Cortex of kidney (tissue), 1 donor: ENCODE measurements at places on chromosomes 5 and 9.

DNA sequence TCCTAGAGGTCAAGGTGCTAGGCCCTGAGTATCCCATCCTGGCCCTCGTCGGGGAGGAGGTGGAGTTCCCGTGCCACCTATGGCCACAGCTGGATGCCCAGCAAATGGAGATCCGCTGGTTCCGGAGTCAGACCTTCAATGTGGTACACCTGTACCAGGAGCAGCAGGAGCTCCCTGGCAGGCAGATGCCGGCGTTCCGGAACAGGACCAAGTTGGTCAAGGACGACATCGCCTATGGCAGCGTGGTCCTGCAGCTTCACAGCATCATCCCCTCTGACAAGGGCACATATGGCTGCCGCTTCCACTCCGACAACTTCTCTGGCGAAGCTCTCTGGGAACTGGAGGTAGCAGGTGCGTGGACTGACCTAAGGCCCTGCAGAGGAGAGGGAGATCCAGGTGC, 7.9 kb downstream of the BTNL9 start:
- DNase-seq, result no peak

GRCh38 chr5:147180751-147181150, 54.1 kb upstream of the STK32A start:
- DNase-seq, result no peak

DNA sequence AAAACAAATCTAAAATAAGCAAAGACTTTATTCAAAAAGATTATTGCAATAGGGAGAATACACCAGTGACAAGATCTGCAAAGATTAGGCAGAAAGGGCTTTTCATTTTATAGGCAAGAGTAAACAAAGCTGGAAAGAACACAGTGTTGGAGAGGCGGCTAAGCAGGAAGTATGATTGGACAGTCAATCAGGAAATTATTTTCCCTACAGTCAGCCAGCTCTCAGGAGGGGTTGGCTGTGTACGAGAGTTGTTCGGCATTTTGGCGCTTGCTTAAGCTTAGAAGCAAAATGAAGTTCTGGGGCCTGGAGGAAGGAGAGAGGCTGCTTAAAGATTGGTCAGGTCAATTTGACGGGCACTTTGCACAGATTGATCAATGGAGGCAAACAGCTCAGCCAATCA, 1030.5 kb downstream of the TLE4 start:
- DNase-seq, result no peak

- no peak for DNase-seq
Measured at GRCh38 chr9:137988701-137989100, 111.1 kb downstream of the CACNA1B start.

DNA sequence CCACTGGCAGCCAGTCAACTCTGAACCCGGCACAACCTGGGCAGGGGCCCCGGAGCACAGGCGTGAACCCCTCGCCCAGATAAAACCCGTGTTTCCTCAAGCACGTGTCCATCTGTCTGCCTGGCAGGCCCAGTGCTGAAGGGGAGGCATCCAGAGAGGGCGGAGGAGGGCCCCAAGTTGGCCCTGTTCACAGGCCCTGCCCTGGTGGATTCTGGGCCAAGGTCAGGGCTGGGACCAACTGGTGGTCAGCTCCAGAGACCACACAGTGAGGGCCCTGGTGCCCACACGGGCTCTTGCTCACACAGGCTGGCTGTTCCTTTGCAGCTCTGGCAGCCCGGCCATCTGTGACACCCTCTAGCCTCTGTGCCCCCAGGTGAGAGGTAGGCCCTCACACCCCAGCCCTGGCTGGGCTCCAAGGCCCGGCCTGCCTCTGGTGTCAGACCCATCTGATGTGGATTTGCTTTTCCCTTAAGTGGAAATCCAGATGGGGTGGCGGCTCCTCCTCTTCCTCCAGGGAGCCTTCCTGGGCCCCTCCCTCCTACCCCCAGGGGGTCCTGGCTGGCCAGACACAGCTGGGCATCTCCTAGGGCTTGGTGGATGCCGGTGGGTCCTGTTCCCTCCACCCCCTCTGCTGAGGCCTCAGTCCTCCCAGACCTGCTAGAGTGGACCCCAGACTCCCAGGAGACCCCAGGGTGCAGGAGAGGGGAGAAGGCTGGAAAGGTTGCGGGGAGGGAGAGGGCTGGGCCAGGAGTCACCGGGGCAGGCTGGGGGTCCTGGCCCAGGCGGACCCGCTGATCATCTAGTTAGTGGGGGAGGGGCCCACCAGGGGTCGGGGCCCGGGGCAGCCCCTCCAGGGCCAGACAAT, 525 bp upstream of the STPG3 start:
- no peak for DNase-seq

DNA sequence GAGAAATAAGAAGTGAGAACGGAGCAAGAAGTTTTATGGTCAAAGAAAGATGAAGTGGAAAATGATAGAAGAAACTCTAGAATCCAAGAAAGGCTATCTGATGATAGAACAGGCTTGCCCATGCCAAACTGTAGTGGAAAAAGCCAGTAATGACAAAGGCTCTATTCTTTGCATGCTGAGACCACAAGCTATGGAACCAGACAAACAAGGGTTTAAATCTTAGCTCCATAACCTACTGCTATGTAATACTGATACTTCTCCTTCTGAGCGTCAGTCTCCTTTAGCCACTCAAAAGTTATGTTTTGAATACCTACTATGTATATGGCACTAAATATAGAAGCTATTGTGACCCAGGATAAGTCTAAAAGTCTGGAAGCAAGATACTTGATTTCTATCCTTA, 51.2 kb upstream of the TRIM32 start:
- no peak for DNase-seq

DNA sequence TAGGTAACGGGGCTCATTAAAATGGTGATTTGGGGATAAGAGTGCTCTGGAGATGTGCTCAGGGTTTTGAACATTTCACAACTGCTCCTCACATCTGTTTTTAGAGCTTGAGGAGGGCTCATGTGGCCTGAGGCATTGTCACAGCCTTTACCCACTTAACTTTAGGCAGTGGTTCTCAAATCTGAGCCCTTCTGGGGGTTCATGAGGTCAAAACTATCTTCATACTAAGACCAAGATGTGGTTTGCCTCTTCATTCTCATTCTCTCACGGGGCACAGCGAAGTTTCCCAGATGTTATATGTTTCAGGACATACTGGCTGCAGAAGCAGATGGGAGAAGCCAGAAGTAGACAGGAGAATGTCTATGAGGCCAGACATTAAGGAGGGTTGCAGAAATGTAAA, 38.4 kb downstream of the STXBP1 start:
- DNase-seq, result no peak

GRCh38 chr9:37035648-37036370, 1.7 kb upstream of the PAX5 start:
- no peak for DNase-seq

DNA sequence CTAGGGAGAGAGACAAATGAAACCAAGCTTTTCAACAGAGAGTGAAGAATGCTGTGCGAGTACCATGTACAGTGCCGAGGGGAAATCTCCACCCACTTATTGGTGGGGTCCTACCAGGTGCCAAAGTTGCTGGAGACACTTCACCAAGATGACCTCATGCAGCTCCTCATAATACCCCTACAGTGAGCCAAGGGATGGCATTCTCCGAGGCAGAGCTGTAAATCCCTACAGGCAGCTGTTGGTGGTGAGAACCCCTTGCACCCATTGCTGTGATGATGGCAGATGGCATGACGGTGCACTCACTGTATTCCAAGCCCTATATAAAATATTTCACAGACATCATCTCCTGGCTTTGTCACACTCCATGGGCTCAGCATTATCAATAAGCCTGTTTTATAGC, 464.9 kb downstream of the SPOCK1 start:
- DNase-seq, result no peak

GRCh38 chr5:14270209-14270702, 127.1 kb downstream of the TRIO start:
- no peak for DNase-seq

DNA sequence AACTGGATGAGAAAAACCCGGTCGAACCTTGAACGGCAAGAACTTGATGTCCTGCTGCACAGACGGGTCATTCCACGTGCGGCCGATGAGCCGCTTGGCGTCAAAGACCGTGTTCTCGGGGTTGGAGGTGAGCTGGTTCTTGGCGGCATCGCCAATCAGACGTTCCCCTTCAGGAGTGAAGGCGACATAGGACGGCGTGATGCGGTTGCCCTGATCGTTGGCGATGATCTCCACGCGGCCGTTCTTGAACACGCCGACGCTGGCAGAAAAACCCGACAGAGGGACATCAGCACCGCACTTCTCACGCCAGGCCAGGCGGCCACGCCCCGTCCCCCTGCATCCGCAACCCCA, 519 bp downstream of the HSPA5 start:
- no peak for DNase-seq

GRCh38 chr9:124385623-124386022, 29.6 kb downstream of the PSMB7 start:
- DNase-seq, result no peak

GRCh38 chr5:8689773-8690172, 820.8 kb downstream of the MTRR start:
- DNase-seq, result no peak

DNA sequence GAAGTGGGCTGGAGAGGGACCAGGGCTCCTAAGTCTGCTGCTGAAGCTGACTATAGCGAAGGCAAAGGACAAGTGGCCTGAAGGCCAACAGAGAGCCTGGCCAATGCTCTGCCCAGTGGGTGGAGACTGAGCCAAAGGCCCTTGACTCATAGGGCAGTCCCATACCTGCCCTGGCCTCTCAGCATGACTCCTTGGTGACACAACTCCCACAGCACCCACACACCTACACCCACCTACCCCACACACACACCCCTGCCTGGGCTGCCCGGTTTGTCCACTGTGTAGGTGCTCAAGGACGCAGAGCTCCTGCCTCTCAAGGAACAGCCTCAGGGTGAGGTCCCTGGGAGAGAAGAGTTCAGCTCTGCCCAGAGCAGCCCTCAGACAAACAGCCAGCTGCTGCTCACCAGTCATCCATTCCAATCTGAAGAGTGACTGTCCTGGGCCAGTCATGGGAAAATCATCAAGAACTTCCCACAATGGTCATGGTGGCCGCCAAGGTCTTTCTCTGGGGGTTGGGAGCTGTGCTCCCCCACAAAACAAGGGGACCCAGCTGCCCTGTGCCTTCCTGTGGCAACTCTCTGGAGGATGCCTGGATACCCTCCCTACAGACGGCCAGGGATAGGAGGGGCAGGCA, 5.0 kb downstream of the TNIP1 start:
- no peak for DNase-seq

- DNase-seq, result no peak
Measured at GRCh38 chr5:96863949-96864584, 12.2 kb upstream of the ERAP2 start.

GRCh38 chr9:133811471-133811870, 73.3 kb upstream of the SARDH start:
- DNase-seq, result no peak

DNA sequence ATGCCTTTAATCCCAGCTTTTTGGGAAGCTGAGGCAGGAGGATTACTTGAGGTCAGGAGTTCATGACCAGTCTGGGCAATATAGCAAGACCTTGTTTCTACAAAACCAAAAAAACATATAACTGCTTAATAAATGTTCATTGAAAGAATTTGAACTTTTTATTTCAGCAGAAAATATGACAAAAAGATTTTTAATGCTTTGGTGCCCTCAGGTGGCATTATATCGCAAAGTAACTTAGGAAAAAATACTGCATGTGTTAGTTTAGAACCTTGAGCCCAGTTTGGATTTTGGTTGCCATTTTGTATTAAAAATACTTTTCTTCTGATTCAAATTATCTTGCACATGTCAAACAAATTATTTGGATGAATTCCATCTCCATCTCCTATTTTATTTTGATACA, 103.2 kb downstream of the GPBP1 start:
- no peak for DNase-seq

DNA sequence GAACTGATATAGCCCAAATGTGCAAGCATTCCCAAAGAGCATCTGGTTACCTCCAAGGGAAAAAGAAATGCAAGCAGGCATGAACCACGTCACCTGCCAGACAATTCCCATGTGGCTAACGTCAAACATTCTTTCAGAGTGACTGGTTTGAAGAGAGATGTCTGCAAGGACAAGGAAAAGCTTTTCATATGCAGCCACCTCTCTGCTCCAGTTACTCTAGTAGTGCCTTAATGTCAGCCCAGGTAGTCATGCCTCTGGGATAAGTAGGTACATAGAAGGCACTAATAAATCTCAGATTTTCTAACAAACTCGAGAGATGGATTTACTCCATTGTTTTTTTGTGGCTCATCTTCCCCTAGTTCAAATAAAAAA, 96.8 kb upstream of the IFNK start:
- DNase-seq, result no peak

DNA sequence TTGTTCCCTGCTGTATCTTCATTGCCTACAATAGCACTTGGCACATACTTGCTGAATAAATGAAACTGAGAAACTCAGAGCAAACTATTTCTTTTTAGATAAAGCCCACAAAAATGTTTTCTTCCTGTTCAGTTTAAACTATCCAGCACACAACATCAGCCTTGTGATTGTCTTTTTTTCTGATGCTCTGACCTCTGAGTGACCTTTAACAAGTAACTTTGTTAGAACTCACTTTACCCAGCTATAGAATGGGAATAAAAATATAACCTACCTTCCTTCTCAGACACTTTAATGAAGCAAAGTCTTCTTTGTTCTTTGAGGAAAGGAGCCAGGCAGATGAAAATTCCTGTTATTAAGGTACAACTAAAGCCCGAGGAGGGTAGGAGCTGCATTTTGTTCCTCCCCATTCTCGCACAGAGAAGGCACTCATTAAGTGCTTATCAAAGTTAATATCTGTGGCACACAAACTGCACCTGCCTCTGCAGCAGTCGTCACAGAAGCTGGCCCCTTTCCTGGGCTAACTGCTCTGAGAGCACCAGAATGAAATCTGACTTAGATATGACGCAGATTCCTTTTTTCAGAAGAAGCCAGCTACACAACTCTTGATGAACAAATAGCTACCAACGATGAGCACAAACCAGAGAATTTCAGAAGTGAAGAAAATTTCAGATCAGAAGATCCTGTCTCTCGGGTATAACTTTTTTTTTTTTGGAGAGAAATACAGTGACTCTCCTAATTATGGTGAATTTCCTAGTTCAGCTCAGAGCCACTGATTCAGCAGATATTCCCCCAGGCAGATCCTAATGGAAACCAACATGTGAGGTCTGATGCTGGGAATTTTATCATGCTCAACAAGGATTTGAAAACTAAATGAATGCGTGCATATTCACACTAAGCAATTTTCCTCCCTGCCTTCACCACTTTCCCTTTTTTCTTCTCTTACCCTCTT, 31.0 kb upstream of the NR3C1 start:
- DNase-seq, result no peak
